ENCODE measurements at places on chromosomes 7 and 10.

DNA sequence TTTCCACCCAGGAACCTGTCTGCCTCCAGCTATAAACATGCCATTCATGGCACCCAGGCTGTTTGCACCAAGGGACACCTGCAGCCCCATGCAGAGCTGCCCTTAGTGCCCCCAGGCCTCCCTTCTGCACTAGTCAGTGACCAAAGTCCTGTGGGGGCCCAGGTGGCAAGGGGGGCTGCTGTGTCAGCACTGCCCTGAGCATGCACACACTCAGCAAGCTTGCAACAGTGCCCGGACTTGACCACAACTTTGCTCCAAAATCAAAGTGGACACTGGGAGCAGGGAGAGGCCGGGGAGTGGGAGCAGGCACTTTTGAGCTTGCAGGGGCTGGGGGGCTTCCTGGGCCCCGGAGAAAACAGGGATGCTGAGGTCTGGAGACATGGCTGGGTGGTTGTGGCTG is 192.9 kb upstream of the MBL2 start:
- DNase-seq, result no peak

DNA sequence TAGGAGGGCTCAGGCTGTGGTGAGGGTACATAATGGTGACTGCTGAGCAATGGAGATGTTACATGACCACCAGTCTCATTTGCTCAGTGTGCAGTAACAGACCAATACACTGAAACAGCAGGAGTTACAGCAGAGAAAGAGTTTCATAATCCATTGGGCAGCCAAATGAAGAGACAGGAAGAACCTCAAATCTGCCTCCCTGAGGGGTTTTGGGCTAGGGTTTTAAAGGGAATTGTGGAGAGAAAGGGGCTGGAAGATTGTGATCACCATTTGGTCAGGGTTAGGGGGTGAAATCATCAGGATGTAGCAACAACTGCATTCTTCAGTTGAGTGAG is 838.3 kb downstream of the GRID1 start:
- no peak for DNase-seq

GRCh38 chr10:70518695-70519094 is 40.1 kb downstream of the PALD1 start:
- DNase-seq, result no peak

DNA sequence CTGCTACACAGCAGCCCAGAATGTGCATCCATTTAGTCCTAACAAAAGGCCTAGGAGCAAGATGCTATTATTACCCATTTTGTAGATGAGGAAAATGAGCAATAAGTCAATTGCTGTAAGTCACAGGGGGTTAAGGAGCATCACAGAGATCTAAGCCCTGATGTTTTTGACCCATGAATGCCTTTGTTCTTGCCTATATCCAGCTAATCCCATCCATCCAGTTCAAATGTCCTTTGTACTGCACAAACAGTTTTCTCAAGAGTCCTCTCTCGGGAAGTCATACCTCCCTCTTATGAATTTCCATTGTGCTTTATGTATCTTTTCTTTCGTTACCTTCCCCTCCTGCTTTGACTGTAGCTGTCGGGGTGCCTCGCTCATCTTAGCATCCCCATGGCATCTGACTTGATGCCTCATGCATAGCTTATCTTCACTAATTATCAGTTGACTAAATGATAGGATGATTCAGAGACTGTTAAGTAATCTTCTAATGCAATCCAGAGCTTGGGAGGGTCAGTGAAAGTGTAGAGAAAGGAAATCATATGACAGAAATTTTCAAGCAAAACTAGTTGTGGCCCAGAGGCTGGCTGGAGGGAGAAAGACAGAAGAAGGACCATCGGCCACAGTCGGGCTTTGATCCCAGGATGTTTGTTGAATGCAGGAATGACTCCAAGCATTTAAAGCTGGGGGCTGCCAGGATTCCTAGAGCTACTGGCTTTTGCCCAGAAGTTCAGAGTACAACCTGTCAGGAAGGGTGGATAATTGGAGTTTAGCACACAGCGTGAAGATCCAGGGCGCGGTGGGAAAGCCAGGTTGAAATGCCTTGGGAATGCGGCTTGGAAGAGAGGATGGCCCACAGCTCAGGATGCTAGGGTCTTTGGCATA is 23.5 kb downstream of the BLVRA start:
- no peak for DNase-seq

- no peak for DNase-seq
Measured at GRCh38 chr10:95406651-95407280, 116.0 kb upstream of the PDLIM1 start.

DNA sequence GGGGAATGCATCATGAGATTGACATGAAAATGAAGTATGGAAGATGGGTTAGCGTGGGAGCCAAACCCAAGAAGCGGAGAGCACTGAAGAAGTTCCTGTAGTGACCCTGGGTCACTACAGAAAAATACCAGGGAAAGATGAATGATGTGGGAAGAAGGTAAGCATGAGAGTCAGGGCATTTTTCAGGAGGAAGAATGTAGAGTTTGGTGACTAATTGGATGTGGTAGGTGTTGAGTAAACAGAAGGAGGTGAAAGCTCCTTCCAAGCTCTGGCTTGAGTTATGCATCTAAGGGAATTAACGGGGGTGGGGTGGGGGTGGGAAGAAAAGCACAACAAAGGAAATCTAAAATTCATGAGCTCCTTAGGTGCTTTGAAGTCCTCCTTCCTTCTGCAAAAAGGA is 238.1 kb upstream of the AOAH start:
- no peak for DNase-seq

DNA sequence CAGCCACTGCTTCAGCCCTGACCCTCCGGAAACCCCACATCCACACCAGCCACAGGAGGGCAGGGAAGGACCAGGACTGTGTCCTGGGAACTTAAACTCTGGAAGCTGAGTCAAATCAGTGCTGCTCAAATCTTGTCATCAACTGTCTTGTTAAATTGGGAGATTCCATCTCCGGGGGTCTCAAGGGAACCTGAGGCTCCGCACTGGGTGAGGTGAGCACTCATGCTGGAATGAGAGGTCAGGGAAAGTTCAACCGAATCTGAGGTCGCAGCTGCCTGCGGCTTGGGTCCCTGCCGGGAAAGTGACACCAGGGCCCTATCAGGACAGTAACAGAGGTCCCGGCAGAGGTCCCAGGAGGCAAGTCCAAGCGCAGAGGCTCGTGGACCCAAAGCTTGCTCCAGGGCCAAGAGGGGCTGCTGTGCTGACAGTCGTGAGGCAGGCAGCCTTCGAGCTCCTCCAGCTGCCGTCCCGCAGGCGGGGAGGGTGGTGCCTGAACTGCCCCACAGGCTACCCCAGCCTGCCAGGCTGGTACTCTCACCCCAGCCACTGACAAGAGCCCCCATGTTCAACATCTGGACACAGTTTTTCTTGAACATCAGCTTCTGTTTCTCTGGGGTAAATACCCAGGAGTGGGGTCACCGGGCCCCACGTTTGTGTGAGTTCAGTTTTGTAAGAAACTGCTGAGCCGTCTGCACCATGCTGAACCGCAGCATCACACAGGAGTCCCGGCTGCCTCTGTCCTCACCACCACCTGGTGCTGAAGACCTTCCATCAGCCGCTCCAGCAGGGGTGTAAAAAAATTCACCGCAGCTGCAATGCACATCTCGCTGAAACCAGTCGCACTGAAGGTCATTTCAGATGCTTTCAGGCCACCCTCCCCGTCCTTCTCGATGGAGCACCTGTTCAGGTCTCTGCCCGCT is 101.0 kb downstream of the DIP2C start:
- no peak for DNase-seq

- no peak for DNase-seq
Measured at GRCh38 chr10:71461457-71461856, 64.7 kb downstream of the CDH23 start.

- DNase-seq, result no peak
Measured at GRCh38 chr10:88311264-88311663, 271.9 kb downstream of the RNLS start.

- no peak for DNase-seq
Measured at GRCh38 chr10:91820144-91820543, 21.9 kb downstream of the TNKS2 start.

- no peak for DNase-seq
Measured at GRCh38 chr7:83873459-83873858, 224.5 kb upstream of the SEMA3E start.

DNA sequence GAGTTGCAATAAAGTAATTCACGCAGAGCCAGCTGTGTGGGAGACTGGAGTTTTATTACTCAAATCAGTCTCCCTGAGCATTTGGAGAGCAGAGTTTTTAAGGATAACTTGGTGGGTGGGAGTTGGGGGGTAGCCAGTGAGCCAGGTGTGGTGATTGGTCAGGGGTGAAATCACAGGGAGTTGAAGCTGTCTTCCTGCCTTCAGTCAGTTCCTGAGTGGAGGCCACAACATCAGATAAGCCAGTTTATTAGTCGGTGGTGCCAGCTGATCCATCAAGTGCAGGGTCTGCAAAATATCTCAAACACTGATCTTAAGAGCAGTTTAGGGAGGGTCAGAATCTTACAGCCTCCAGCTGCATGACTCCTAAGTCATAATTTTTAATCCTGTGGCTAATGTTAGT is 3.3 kb upstream of the CYP51A1 start:
- DNase-seq, result no peak

- no peak for DNase-seq
Measured at GRCh38 chr7:156618780-156619367, 21.7 kb upstream of the RNF32 start.

DNA sequence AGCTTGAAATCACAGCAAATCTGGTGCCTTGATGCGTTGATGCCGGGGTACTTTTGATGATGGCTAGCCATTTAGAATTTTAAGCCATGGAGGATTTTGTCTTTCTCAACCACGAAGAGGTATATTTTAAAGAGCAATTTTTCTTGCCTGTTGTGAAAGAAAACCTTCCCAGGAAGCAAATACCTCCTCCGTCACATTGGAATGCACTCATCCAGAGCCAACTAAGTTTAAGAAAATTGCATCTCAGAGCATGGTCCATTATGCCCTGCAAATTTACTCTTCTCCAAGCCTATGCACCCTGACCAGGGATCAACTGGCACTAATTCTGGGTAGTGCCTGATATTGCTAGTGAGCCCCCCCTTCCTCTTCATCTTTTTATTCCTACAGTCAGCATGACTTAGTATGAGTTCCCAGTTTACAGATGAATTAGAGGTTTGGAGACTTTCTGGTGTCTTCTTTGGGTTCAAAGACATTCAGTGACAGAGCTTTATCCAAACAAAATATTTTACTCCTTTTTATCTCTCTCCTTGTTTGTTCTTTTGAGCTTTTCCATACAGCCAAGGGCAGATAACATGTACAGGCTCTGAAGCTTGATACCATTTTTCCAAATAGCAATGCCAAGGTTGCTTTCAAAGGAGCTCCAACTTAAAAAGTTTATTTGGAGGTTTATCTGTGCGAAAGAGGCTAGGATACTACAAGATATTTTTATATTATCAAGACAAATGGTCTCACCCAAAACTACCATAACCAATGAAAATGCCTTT is 56.6 kb upstream of the ANK3 start:
- no peak for DNase-seq

GRCh38 chr7:127920787-127921438 is 110.3 kb downstream of the LRRC4 start:
- DNase-seq, result no peak

Measured in stimulated activated CD4-positive, alpha-beta T cell treated with anti-CD3 and anti-CD28 coated beads, Interleukin-1b, Interleukin-23, amount 100 ng/mL, for 1 hour (primary cell).